HEK293T (cell line): ENCODE measurements at places on chromosomes 12 and 14.

GRCh38 chr12:53677800-53678148 lies 1.9 kb upstream of the ATP5MC2 start:
- DNase-seq: no peak

- DNase-seq: peak; percentile 55
Observed at GRCh38 chr12:48999371-49000131, at the start of gene DDN. Gene DDN, minus strand, starts transcription at chr12:48999375. Its CDS starts 88 bp downstream, at chr12:48999287.

GRCh38 chr12:57944313-57945023 lies 3.1 kb downstream of the ATP23 start:
- no peak for DNase-seq

- DNase-seq: no peak
Observed at GRCh38 chr14:73606271-73606670, 6.0 kb upstream of the ACOT6 start.

- no peak for DNase-seq
Observed at GRCh38 chr14:101349108-101349507, 212.2 kb upstream of the DIO3 start.

DNA sequence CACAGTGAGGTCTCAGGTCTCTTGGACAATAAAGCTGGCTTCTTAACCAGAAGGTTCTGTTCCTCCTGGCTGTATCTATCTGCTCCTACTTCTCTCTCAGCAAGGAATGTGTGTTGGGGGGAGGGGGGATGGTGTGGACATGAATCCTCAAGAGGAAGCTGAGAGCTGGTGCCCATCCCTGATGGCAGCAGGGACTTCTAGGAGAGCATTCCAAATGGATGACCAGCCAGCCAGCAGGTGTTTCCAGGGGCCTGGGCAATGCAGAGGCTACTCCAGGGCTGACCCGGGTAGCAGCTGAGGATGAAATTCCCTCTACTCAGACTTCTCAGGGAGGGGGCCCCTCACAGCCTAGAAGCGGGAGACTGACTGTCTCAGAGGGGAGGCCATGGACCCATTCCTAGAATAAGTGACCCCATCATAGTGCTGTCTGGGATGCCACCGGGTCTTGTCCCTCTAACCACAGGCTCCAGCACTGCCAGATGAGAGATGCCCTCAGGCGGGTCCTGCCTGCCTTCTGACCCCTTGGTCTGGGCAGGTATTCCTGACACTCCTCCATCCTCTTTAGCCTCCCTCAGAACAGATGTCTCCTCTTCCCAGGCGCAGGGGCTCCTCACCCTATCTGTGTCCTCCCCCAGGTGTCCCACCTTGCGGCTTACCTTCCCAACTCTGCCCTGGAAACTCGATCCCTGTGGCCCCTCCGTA lies 1.2 kb downstream of the RAB15 start:
- DNase-seq: no peak

- DNase-seq: no peak
Observed at GRCh38 chr12:93126069-93126474, 197.0 kb upstream of the EEA1 start.

DNA sequence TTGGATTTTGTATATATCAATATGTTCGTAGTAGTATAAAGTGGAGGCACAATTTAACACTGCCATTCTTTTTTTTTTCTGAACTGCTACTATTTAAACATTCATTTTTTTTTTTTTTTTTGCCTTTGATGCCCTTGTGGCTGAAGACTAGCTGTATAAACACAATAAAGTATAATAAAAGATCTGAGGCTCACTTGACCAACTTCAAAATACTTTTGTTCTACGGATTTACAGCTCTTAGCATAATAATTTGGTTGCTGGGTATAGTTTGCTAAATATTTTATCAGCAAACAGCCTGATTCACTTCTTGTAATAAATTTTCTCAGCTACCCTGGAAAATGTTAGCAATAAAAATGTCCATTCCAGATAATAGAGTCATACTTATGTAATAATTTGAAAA lies 128.3 kb downstream of the KCNC2 start:
- no peak for DNase-seq

DNA sequence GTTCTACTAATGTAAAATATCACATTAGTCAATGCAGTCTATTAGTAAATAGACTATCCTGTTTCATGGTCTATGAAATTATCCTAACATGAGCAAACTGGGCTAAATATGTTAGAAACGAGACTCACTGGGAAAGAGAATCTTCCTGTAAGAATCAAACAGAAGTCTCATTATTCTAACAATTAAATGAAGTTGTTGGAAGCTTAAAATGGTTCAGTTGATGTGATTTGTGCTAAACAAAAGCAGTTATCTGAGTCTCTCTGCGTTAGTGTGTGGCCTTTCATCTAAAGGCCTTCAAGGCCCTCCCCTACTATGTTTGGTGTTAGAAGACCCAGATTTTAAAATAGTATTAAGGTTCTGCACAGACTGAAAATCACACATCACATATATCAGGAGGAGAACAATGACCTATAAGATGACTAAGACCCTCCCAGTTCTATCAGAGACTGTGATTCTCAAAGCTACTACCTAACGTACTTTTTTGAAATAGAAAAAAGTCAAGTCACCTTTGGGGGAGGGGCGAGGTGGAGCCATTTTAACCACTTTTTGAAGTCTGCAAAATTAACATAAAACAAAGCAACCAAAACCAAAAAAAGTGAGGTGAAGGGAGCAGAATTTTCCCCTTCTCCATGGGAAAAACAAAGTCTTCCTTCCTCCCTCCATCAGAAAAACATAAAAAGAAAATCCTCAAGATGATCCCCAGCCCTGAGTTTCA lies 82.3 kb downstream of the DENND5B start:
- DNase-seq: no peak

GRCh38 chr12:132444283-132444682 lies 45.7 kb upstream of the FBRSL1 start:
- DNase-seq: no peak

- DNase-seq: peak; percentile 37
Observed at GRCh38 chr12:67415473-67415872, 146.3 kb downstream of the CAND1 start.

GRCh38 chr12:14058717-14059116 lies 77.3 kb upstream of the GRIN2B start:
- no peak for DNase-seq

DNA sequence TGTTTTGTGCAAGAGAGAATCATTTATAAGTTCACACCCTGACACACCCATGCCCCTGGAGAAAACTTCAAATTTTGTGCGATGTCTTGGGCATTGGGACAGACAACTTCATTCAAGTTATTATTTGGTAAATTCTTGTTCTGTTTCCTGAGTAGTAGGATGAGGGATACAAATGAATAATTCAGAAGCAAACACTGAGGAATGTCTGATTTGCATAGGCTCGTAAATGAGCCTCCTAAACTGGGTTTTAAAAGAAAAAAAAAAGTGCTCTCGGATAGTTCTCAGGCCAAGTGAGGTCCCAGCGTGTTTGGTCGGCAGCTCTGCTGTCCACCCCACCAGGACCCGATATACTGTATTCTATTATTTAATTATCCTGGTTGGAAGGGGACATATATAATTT lies 134.7 kb upstream of the CPM start:
- no peak for DNase-seq

GRCh38 chr14:69204753-69205152 lies 13.5 kb downstream of the EXD2 start:
- no peak for DNase-seq

DNA sequence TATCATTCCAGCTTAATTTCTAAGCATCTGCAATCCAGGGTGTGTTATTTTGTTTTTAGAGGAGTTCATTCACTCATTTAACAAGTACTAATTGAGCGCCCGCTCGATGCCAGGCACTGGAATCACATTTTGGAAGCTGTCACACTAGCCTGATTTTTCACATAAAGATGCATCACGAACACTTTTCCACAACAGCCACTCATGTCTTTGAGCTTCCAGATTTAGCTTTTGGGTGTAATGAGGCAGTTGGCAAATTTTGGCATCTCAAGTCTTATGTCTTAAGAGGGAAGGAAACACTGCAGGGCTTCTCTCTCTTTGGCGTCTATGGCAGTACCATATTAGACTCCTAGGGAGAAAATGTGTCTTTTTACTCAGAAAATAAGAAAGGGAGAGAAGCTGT lies 14.0 kb downstream of the NRXN3 start:
- DNase-seq: no peak

GRCh38 chr14:51845811-51846210 lies 14.6 kb upstream of the GNG2 start:
- DNase-seq: no peak

DNA sequence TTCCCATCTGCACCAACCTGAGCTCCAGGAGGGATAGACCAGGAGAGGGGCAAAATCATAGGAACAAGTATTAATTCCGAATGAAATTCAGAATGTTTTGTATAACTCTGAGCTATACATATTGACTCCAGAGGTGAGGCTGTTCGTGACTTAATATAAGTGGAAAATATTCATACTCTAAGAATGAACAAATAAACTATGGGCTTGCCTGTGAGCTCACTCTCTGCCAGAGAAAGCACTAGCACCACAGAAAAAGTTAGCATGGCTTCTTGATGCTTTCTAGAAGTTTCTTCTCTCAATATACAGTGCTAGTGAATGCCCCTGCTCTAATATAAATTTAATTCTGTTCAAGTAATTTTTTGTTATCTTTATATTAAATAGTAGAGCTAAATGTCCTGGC lies 1536.4 kb upstream of the FLRT2 start:
- no peak for DNase-seq

GRCh38 chr12:56188778-56189098 lies 545 bp downstream of the SMARCC2 start:
- no peak for DNase-seq

DNA sequence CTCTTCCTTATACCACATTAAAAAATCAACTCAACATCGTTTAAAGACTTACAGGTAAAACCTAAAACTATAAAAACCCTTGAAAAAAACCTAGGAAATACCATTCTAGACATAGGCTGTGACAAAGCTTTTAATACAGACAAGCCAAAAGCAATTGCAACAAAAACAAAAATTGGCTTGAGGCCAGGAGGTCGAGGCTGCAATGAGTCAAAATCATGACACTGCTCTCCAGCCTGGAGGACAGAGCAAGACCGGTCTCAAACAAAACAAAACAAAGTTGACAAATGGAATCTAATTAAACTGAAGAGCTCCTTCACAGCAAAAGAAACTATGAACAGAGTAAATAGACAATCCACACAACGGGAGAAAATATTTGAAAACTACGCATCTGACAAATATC lies 1057.8 kb downstream of the FSCB start:
- DNase-seq: no peak

DNA sequence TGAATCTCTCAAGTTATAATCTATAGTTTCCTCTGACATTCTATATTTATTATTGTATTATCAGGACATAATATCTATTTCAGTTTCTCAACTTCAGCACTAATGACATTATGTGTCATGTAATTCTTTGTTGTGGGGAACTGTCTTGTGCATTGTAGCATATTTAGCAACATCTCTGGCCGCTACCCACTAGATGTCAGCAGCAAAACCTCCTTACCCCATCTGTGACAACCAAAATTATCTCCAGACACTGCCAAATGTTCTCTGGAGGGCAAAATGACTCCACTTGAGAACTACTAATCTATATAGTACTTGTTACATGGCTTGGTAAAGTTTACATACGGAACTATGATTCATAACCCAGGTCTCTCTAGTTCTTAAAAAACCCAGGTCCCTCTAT lies 110.2 kb downstream of the RASSF9 start:
- no peak for DNase-seq

DNA sequence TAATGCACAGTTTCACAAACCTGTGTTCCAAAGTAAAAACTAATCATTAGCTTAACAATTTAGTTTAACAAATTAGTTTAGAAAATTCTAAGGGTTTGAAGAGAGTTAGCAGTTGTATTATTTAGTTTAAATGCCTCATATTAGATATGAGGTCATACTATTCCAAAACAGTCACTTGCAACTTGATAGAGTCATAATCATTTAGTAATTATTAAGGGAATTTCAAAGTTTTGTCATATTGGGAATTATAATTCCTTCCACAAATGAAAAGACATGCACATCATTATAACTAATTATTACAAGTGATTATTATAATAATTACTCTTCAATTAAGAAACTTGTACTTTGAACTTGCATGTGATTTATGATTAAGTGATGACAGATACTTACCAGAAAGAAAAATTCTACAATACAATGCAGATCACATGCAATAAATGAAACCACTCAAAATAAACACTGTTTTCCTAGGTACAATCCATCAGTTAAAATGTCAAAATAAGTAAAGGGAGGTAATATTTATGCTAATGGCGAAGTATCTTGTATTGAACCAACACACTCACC lies 66.1 kb downstream of the TMTC1 start:
- no peak for DNase-seq

- DNase-seq: no peak
Observed at GRCh38 chr14:100132903-100133510, 26.4 kb downstream of the DEGS2 start.

- no peak for DNase-seq
Observed at GRCh38 chr14:100371773-100372172, 48.6 kb downstream of the SLC25A47 start.

- DNase-seq: no peak
Observed at GRCh38 chr12:104855599-104855998, 102.5 kb downstream of the SLC41A2 start.

DNA sequence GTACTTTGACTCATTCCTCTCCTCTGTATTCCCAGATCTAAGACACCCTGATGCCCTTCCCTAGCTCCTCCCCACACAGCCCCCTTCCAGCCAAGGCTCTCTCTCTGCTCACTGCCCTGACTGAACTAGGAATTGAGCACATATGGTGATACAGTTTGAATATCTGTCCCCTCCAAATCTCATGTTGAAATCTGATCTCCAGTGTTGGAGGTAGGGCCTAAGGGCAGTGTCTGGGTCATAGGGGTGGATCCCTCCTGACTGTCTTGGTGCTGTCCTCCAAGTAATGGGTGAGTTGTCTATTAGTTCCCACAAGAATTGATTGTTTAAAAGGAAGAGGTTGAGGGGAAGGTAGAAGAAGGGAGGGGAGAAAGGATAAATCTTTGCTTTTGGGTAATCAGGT lies 17.4 kb downstream of the CMKLR1 start:
- no peak for DNase-seq

GRCh38 chr12:114664651-114665320 lies 19.2 kb downstream of the TBX3 start:
- no peak for DNase-seq

- no peak for DNase-seq
Observed at GRCh38 chr12:3704512-3705353, 48.2 kb downstream of the CRACR2A start.

DNA sequence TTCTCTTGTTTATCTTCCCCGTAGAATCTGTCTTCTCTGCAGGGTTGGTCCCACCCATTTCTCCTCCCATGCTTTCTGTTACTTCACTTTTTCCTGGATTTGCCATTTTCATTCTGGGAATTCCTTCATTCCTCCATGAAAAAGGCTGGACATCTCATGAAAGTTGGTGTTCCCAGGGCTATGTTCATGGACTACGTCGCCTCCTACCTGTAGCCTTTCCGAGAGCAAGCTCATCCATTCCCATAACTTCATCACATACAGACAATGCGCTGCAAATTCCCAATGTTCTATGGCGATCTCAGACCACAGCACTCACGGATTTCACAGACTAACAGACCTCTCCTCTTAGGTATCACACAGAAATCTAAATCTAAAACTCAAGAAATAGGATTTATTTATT lies 217.1 kb downstream of the EXOC5 start:
- DNase-seq: no peak

DNA sequence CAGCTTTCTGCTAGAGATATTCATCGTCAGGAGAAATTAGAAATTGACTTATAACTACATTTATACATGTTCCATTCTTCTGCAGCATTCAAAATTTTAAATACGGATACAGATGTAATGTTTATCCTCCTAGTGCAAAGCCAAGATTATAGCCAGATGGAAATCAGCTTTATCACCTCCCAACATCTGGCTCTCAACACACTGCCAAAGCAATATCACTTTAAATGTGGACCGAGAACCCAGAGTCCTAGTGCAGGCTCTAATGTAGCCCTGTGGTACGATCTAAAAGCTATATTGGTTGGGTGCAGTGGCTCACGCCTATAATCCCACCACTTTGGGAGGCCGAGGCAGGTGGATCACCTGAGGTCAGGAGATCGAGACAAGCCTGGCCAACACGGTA lies 6.5 kb downstream of the MLH3 start:
- DNase-seq: no peak
